Body of pancreas (tissue), 4 donors: ENCODE measurements at places on chromosomes 11 and 22. TPM values are rescaled to one million over a fixed set of nuclear protein-coding genes. Genes with fewer than 3 reads are reported as not detected.

- no peak overlapping the region for H3K4me3 ChIP-seq
- no peaks in the 10 kb centered on the region for H3K4me1 ChIP-seq
- no peak for DNase-seq
- no peaks in the 10 kb centered on the region for H3K27me3 ChIP-seq
- H3K27ac ChIP-seq: no peak overlapping the region
- no peaks in the 10 kb centered on the region for H3K36me3 ChIP-seq
Observed at GRCh38 chr11:91585035-91585801, 639.4 kb upstream of the FAT3 start.

DNA sequence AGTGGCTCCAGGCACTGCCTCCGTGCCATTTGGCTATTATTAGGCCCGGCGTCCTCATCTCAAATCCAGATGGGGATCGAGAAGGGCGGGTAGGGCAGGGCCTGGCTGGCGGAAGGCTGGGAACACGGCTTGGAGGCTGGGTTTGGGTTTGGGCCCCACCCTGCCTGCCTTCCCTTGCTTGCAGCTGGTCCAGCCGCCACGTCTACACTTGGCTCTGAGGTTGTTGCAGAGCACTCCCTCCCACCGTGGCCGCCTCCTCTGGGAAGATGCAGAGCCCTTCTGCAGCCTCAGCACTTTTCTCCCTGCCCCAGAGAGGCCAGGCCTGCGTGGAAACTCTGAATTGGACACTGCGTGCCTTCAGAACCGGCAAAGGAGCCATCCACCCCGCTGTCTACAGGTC lies 5.2 kb upstream of the SMTN start:
- no peaks in the 10 kb centered on the region for H3K36me3 ChIP-seq
- no peak overlapping the region for H3K27ac ChIP-seq
- no peak overlapping the region for H3K4me3 ChIP-seq

GRCh38 chr11:68998390-68998911 lies 14.6 kb downstream of the MRGPRF start:
- no peaks in the 10 kb centered on the region for H3K4me1 ChIP-seq
- H3K27me3 ChIP-seq: no peaks in the 10 kb centered on the region
- no peak overlapping the region for H3K4me3 ChIP-seq
- no peaks in the 10 kb centered on the region for H3K36me3 ChIP-seq

DNA sequence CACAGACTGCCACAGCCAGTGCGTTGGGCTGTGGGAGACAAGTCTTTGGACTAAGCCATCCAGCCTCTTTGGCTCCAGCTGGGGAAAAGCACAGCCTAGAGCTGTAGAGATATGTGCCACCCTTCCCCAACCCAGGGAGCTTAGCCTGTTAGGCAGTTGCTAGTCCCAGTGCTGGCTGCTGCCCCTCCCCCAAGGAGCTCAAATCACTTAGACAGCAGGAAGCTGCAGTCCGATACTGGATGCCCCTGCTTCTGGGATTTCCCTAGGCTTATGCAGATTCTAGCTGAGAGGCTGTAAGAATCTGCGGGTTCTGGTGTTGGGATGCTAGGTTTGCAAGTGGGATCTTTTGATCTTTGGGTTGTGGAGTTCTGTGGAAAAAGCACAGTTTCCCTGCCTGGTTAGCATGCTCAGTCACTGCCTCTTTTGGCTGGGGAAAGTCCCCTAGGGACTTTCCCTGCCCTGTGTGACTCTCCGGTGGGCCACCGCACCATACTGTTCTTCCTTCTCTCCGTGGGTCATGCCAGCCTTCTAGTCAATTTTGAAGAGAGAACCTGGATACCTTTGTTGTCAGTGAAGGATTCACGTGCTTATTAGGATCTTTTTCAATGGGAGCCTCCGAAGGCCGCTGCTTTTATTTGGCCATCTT lies 792.0 kb downstream of the KCNA4 start:
- H3K27me3 ChIP-seq: no peaks in the 10 kb centered on the region
- no peak overlapping the region for H3K27ac ChIP-seq
- DNase-seq: no peak
- no peaks in the 10 kb centered on the region for H3K36me3 ChIP-seq

- no peak for DNase-seq
- no peaks in the 10 kb centered on the region for H3K4me1 ChIP-seq
- H3K4me3 ChIP-seq: no peak overlapping the region
- no peak overlapping the region for H3K27ac ChIP-seq
Observed at GRCh38 chr11:128965485-128965884, 22.8 kb upstream of the TP53AIP1 start.

The KIF18A gene
- not detected for total RNA-seq
